CD4-positive, alpha-beta T cell treated with Interleukin-12 subunit alpha and Interleukin-12 subunit beta, for 1 hour (primary cell): ENCODE measurements at places on chromosomes 1 and 21.

DNA sequence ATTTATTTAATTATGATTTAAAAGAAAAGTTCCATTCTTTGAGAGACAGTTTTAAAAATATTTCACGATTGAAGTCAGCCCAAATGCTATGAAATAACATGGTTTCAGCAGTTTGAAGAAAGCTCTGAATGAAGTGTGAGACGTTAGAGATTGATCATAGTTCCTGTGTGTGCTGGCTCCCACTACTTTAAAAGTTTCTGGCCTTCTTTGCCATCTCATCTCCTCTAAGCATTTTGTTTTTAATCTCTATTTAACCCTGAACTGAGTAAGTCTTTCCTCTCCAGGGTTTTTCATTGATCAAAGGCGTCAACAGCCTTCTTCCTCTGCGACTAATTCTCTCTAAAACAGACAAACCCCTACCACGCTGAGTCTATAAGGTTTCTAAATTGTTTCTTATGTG lies 225.3 kb upstream of the B3GALT2 start:
- peak; percentile 14 for DNase-seq

GRCh38 chr1:20936621-20937020 lies 149.5 kb upstream of the HP1BP3 start:
- no peak for DNase-seq

- no peak for DNase-seq
Observed at GRCh38 chr1:186465946-186466345, 5.0 kb upstream of the PDC start.

GRCh38 chr1:26405281-26405915 lies 5.2 kb upstream of the LIN28A start:
- no peak for DNase-seq

DNA sequence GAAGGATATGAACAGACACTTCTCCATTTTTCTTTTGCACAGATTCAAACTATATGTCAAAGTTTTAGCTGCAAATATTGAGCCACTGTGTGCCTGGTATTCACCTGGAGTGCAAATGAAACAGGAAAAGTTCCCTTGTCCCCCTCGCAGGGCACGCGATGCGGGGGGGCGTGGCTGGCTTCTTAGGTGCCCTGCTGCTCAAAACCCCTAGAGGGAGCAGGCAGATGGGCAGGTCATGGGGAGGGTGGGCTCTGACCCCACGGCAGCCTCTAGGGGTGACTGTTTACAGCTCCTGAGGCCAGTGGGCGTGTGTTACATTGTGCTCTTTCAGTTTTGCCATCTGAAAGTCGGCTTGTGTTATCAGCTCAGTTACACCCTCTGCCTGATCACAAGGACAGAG lies 931.2 kb upstream of the B3GALT2 start:
- DNase-seq = no peak

- DNase-seq = no peak
Observed at GRCh38 chr21:36709030-36709867, 10.3 kb downstream of the SIM2 start.

DNA sequence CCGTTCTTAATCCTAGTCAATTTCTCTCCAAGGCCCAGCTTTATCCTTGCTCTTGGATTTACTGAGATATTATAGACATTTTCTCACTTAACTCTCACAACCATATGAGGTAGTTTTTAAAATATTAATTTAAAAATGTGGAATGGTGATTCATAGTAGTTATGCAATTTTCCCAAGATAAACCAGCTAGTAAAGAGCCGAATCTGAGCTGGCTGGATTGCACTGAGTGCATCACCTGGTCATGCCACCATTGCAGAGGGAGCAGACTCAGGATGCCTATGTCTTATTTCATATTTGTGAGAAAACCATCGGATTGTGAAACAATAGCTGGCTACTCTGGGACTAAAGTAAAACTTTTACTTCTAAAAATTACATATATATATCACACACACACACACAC lies 494.0 kb downstream of the KCNT2 start:
- DNase-seq = no peak

DNA sequence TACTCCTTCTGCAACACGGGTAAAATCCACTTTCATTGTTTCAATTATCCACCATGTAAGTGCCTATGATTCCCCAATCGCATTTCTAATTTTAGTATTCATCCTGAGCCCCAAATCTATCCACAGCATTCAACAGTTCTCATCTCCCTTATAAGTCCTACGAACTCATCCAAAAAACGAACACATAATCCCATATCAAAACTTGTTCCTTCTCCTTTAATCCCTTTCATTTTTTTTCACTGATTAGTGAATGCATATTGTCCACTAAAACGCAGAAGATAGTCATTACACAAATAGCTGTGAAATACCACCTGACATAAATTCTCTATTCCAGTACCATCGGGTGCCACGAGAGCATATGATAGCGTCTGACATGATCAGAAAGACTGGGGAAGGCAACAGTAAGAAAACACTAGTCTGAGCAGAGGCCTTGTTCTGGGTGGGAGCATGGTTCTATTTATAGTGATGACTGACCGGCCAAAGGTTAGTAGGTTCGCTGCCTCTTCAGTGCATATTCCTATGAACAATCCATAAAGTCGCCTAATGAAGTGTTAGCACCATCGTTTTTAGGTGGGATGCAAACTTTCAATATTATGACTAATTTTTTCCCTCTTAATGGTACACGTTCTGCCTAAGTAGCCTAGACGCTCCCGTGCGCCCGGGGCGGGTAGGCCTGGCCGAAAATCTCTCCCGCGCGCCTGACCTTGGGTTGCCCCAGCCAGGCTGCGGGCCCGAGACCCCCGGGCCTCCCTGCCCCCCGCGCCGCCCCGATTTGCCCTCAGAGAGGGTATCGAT lies 648 bp downstream of the ATP5PF start:
- DNase-seq = peak; percentile 13

DNA sequence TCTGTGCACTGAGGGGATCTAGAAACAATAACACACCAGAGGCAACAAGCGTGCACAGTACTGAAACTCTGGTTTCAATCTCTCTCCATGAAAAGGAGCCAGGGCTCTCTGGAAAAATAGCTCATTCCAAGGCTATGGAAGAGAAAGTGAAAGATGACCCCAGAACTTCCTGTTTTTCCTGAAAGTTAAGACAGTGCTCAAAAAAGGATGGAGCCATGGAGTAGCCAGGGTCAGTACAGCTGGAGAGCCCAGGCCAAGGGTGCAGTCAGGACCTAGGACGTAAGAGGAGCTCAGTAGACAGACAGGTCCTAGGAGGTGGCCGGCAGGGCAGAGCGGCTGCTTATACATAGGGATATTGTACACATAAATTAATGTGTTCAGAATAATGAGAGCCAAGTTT lies 19.1 kb downstream of the NOL9 start:
- no peak for DNase-seq

GRCh38 chr1:59064592-59064991 lies 232.3 kb upstream of the FGGY start:
- DNase-seq = no peak

DNA sequence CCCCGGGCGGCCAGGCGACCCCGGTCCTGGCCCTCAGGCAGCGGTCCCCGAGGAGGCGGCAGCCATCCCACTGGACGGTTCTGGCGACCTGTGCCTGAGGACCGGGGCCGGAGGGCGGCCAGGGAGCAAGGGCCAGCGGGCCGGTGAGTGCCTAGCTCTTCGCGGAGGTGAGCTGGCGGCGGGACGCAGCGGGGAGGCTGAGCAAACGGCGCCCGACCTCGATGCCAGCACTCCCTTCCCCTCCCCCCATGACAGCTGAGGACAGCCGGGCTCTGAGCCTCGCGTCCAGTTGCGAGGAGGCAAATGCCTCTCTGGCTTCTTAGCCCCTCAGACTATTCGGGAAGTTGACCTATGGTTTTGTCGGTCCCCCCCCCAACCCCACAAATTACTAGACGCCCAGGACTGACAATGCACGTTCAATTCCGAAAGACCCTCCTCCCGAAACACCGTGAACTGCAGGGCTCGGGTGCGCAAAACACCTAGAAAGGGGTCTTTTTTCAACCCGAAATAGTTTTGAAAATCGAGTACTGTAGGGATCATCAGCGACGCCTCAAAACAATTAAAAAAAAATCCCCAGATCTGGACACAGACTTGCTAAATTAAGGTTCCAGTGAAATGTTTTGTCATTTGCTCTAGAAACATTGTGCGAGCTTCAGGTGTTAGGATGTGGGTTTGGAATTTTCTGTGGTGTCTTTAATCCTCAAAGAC lies 8.3 kb downstream of the CDKN2C start:
- peak; percentile 30 for DNase-seq

DNA sequence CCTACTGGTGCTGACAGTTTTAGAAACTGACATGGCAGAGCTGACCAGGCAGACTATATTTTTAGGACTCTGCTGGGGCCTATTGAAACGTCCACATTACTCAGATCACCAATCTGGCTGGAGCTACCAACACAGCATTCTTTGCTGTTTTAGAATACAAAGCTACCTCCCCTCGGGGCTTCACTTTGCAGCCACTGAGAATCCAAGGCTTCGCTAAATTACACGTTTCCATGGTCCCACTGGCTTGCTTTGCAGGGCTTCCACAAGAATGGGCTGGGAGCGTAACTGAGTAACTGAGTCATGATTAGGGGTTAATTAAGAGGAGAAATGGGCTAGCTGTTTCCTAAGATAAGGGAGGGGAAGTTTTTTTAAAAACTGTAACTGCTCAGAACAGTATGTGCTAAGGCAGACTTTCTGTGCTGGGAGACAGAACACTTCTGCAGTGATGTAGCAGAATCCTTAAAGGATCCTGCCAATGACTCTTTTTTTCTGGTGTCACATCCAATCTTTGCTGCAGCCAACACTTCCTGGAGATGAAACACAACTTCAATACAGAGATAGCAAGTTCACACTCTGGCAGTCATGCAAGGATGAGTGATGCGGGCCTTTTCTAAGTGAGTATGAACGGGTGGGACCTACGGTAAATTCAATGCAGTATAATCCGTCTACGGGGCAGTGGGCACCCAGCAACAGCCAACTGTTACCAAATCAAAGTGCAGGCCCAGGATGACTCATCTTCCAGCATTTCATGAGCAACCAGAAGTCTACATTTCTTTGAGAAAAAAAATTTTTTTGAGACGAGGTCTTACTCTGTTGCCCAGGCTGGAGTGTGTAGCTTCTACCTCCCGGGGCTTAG lies 21.5 kb downstream of the NDUFS5 start:
- DNase-seq = no peak

DNA sequence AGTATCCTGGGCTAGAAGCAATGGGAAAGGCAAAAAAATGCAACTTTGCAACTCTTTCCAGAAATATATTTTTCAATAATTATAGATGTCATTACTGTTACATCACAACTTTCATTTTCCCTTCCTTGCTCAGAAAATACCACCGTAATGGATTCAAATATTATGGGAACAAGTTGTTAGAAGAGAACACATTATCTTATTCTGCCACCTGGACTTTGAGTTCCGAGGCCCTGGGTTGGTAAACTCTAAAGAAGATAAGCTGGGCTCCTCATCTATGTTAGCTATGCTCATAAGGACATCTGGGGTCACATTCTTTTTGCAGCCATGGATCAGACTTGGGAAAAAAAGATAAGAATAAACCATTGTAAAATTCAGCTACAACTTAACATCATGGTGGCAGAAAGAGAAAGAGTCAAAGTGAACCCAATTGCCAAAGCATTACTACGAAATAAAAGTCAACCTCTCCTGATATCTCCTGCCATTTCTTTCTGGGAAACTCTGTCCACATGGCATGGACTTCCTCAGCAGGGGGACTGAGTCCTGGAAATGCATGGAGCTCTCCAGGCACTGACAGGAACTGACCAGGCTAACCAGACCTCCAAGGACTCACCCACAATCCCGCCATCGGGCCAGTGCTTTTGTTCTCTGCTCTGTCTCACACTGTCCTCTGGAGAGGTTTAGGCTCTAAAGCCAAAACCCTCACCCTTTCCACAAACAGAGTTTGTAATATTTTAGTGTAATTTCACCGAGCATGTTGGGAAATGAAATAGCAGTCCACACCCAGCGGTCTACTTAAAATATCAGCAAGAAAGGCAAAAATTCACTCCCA lies 499.1 kb upstream of the RUNX1 start:
- no peak for DNase-seq

- DNase-seq = peak; percentile 22
Observed at GRCh38 chr1:157193702-157194391, 55.7 kb upstream of the ETV3 start.

DNA sequence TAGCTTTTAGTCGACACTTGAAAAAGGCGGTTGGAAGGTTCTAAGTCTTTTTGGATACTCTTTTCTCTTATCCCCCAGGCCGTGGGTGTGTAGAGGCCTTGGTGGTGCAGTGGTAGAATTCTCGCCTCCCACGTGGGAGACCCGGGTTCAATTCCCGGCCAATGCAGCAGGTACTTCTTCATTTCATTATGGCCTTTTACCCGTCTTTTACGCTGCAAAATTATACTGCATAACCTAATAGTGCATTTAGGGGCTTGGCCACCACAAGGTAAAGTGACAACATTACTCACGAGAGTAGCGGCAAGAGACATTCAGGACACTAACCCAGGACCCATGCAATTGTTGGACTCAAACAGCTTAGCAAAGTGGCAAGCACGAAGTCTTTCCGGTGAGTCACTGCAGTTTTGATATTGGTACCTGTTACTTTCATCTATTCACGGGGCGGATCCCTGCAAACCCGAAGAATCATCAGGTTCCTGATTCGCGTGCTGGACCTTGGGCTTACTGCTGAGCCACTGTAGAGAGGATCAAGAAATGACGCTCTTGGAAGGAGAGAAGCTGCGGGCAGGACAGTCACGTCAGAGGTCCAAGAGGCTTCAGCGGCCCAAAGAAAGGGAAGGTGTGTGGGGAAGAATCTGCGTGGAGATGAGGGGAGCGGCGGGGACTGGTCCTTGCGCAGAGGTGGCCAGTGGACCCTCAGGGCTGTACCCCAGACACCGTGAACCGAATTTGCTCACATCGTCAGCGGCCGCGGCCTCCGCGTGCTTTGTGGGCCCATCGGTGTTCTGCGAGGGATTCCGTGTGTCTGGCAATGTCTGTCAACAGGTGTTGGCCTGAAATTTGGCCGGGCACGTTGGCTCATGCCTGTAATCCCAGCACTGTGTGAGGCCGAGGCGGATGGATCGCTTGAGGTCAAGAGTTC lies 12.9 kb upstream of the RNU1-4 start:
- DNase-seq = peak; percentile 35

DNA sequence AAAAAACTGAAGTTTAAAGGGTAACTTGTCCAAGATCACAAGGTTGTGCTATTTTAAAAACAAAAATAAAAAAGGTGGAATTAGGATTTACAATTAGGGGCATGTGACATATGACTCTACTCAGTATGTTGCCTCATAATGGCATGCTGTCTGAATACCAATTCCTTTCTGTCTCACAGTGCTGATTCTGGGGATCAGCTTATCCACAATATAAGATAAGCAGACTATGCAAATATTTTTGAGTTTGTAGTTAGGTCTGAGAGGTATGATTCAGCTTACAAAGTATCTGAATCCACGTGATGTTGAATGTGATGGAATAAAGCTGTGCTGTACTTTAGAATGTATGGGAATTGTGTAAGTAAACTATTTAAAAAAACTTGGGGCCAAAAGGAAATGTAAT lies 216.6 kb downstream of the HHIPL2 start:
- no peak for DNase-seq

- peak; percentile 57 for DNase-seq
Observed at GRCh38 chr1:246724016-246724730, at the start of gene SCCPDH. SCCPDH (plus strand) TSS chr1:246724409; CDS start chr1:246724423, 14 bp downstream.

GRCh38 chr1:186502087-186502486 lies 41.2 kb upstream of the PDC start:
- no peak for DNase-seq

- DNase-seq = peak; percentile 85
Observed at GRCh38 chr1:25031966-25032667, 102.0 kb upstream of the RUNX3 start.

GRCh38 chr1:66316464-66317247 lies 217.3 kb upstream of the SGIP1 start:
- peak; percentile 18 for DNase-seq

- DNase-seq = no peak
Observed at GRCh38 chr21:15152591-15152990, 87.8 kb upstream of the NRIP1 start.
